ENCODE measurements at places on chromosomes 3 and 15.

DNA sequence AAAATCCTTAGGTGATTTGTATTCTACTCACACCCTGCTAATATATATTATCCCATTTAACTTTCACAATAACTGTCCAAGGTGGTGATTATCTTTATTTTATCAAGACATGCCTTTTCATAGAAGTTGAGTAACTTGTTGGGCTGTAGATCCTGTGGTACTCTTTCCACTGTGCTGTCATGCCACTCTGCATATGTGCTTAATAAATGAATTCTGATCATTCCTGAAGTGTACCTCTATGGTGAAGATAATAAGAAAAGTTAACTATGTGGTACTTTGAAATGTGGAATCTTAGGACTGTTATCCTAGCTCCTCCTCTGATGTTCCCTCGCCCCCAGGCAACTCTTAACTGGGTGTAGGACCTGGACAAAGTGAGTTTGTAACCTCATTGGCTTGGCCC lies 5.2 kb downstream of the SNRK start:
- H3K4me1 ChIP-seq: peaks cover 46% of the 10 kb centered on the region
- H3K36me3 ChIP-seq: no peaks in the 10 kb centered on the region
- no peak overlapping the region for H3K4me3 ChIP-seq

GRCh38 chr15:51307325-51307724 lies 31.1 kb downstream of the CYP19A1 start:
- peaks cover 12% of the 10 kb centered on the region for H3K4me1 ChIP-seq
- no peak for DNase-seq
- no peaks in the 10 kb centered on the region for H3K27me3 ChIP-seq
- H3K36me3 ChIP-seq: no peaks in the 10 kb centered on the region
- no peak overlapping the region for H3K27ac ChIP-seq

GRCh38 chr3:100844063-100844936 lies 135.0 kb downstream of the TFG start:
- no peaks in the 10 kb centered on the region for H3K36me3 ChIP-seq
- DNase-seq: no peak
- H3K4me1 ChIP-seq: peaks cover 16% of the 10 kb centered on the region

DNA sequence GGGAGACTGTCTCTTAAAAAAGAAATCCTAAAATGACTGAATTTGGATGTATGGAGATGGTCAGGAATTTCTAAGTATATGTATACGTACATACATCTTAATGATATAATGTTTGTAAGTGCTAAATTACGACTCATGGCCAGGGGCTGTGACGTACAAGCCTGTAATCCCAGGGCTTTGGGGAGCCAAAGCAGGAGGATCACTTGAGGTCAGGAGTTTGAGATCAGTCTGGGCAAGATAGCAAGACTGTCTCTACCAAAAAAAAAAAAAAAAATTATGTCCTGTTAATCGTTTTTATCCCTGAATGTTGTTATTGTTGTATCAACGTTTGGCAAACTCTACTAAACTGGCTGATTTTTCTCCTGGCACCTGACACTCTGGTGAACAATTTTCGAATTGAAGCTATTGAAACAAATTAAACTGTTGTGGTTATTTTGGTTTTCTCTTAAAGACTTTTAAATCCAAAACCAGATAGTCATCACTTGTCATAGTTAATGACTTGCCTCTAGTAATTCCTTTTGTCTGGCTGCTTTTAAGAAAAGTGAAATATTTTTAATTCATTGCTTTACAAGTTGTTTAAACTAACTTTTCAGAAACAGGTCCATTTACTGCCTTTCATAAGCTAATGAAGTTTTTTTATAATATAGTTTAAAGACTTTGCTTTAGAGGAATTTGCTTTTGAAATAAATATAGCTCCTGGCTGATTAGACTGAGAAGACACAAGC lies 7.0 kb downstream of the MORF4L1 start:
- H3K36me3 ChIP-seq: peaks cover 61% of the 10 kb centered on the region
- no peak for DNase-seq
- no peak overlapping the region for H3K4me3 ChIP-seq

- H3K4me1 ChIP-seq: no peaks in the 10 kb centered on the region
- DNase-seq: no peak
- no peaks in the 10 kb centered on the region for H3K36me3 ChIP-seq
- no peak overlapping the region for H3K4me3 ChIP-seq
- H3K27ac ChIP-seq: no peak overlapping the region
Observed at GRCh38 chr3:81198756-81199155, 562.7 kb downstream of the GBE1 start.

DNA sequence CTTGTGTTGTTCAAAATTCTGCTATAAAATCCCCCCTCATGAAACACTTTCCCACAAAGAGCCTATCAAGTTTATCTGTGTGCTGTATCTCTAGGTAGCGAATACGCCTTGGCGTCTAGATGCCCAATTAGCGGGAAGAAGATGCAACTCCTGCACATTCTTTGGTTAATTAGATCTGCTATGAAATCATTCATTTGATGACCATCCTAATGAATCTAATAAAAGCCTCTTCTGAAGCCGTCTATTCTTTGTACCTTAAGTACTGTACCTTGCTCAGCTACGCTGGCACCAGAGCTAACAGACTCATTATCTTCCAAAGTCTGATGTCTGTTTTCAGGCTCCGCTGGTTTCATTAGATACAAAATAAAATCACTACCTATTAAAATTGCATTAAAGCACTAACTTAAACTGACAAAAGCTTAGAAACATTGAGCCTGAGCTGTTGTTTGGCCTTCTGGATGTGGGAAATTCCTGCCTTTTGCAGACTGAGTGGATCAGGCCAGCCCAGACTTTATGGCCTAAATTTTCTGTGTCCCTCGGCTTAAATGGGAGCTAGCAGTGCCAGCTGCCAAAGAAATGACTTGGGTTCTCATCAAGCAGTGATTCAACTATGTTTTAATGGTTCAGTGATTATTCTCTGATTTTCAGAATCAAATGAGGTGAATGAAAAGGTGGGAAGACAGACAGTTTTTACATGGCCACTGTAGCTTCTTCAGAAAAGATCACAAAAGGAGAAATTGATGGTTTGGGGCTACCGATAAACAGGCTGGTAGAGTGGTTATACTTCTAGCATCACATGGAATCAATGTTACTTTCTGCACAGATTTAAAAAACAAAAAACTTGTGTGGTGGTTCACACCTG lies 28.4 kb upstream of the CHST2 start:
- no peak overlapping the region for H3K4me3 ChIP-seq
- H3K27ac ChIP-seq: no peak overlapping the region
- DNase-seq: no peak
- H3K36me3 ChIP-seq: no peaks in the 10 kb centered on the region
- no peaks in the 10 kb centered on the region for H3K27me3 ChIP-seq
- no peaks in the 10 kb centered on the region for H3K4me1 ChIP-seq

- no peak overlapping the region for H3K4me3 ChIP-seq
- peaks cover 4% of the 10 kb centered on the region for H3K36me3 ChIP-seq
- peaks cover 12% of the 10 kb centered on the region for H3K4me1 ChIP-seq
- DNase-seq: no peak
- no peak overlapping the region for H3K27ac ChIP-seq
Observed at GRCh38 chr3:32316976-32317375, 74.7 kb upstream of the CMTM7 start.

DNA sequence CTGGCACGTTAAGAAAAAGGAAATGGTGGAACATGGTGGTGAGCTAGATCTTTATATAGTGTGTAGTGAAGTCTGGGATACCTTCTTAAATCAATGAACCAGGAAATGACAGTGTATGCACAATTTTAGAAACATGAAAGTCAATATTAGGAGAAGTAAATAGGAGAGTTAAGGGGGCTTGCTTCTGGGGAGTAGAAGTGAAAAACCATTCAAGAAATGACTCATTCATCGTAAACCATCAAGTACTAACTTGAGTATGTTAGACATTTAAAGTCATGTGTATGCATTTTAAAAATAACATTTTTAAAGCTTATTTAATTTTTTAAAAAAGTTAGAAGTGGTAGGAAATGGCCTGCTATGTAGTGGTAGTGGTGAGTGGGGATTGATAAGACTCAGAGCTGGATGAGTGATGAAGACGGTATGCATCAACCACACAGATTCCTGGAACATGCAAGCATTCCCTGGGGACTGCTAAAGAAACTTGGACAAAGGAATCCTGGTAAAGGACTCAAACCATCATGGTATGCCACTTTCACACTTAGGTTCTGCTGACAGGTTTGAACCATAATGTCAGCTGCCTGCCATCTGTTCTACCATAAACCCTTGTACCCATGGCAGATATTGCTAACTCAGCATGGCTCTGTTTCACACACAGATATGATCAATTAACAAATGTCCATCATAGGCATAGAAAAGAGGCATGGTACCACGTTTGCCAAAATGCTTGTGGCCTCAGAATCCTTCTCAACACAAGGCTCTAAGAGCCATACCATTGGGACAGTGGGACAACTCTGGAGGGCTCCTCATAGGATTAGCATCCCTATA lies 28.9 kb upstream of the MITF start:
- H3K36me3 ChIP-seq: peaks cover 6% of the 10 kb centered on the region
- H3K4me1 ChIP-seq: no peaks in the 10 kb centered on the region
- DNase-seq: no peak

GRCh38 chr3:48748754-48749153 lies 31.7 kb upstream of the IP6K2 start:
- no peak for DNase-seq
- H3K4me3 ChIP-seq: no peak overlapping the region
- H3K27ac ChIP-seq: no peak overlapping the region
- peaks cover 65% of the 10 kb centered on the region for H3K36me3 ChIP-seq
- H3K27me3 ChIP-seq: no peaks in the 10 kb centered on the region

DNA sequence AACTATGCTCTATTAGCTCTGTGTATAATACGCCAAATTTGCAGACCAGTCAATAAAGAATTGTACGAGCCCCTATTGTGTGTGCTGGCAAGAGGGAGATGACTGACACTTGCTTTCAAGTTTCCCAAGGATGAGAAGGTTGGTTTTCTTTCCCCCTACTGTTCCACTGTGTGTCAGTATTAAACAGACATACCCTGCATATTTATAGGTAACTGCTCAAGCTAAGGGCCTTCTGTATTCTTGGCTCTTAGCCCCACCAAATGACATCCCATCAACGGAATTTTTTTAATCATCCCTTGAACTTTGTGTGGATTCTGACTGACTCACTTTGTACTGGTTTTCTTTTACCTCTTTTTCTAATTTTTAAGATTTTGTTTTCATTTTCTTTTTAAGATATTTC lies 60.6 kb upstream of the GYG1 start:
- peaks cover 71% of the 10 kb centered on the region for H3K27me3 ChIP-seq
- no peak overlapping the region for H3K4me3 ChIP-seq
- H3K4me1 ChIP-seq: no peaks in the 10 kb centered on the region
- DNase-seq: peak; percentile 4

- DNase-seq: no peak
- no peak overlapping the region for H3K4me3 ChIP-seq
- no peak overlapping the region for H3K27ac ChIP-seq
- no peaks in the 10 kb centered on the region for H3K27me3 ChIP-seq
Observed at GRCh38 chr3:193816656-193817311, 223.8 kb downstream of the OPA1 start.

- peaks cover 30% of the 10 kb centered on the region for H3K27me3 ChIP-seq
- peak; percentile 30 for DNase-seq
- H3K36me3 ChIP-seq: no peaks in the 10 kb centered on the region
- H3K27ac ChIP-seq: no peak overlapping the region
Observed at GRCh38 chr3:112984485-112984884, 6.3 kb upstream of the GTPBP8 start.

DNA sequence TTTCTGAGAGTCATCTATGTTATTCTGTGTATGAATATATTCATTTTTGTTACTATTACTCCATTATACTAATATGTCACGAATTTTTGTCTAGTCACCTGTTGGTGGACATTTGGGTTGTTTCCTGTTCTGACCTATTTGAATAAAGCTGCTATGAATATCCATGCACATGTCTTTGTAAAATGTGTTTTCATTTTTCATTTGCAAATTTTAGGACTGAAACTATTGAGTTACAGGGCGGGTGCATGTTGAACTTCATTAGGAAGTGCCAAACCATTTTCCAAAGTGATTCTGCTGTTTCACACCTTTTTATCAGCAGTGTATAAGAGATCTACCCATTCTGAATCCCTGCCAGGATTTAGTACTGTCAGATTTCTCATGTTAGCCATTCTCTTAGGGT lies 37.7 kb upstream of the IQCF6 start:
- H3K4me3 ChIP-seq: no peak overlapping the region
- DNase-seq: no peak
- no peaks in the 10 kb centered on the region for H3K36me3 ChIP-seq
- peaks cover 25% of the 10 kb centered on the region for H3K27me3 ChIP-seq

DNA sequence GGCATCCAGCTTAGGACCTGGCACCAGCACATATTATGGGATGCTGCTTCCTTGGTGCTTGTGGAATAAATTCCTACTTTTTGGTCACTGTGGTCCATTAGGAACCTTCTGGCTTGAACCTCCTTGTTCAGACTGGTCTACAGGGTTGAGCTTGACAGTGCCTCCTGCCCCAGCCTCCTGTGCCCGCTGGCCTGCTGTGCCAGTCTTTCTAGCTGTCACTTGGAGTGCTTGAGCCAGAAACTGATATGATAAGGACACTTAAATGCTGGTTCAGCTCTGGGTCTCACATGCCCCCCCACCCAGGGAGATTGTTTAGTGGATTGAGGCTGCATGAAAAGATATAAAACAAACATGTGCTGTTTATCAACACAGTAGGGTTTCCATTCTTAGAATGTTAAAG lies 147.8 kb downstream of the SLCO3A1 start:
- H3K27ac ChIP-seq: no peak overlapping the region
- H3K4me3 ChIP-seq: no peak overlapping the region
- no peaks in the 10 kb centered on the region for H3K27me3 ChIP-seq
- DNase-seq: no peak
- no peaks in the 10 kb centered on the region for H3K4me1 ChIP-seq

DNA sequence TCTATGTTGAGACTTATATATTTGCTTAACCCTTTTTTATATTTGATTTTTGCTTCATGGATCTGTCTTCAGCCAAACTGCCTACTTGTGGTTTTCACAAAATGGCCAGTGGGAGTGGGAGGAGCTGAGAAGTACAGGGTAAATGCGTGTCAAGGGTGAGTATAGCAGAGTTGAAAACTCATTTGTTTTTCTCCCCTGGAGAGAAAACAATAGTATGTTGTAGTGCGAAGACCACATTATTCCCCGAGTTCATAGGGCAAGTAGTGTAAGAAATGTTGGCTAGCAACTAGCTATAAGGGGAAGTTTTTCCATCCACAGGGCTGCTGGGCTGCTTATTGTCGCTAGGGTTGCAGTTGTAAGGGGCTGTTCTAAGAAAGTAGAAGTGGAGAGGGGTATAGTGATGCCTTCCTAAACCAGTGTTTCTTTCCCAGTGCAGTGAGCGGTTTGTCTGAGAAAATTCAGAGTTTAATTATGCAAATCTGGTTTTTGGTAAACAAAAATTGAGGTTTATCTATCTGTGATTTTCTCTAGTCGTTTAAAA lies 153.8 kb upstream of the AZI2 start:
- DNase-seq: no peak
- H3K4me1 ChIP-seq: no peaks in the 10 kb centered on the region
- no peaks in the 10 kb centered on the region for H3K36me3 ChIP-seq
- H3K27ac ChIP-seq: no peak overlapping the region

DNA sequence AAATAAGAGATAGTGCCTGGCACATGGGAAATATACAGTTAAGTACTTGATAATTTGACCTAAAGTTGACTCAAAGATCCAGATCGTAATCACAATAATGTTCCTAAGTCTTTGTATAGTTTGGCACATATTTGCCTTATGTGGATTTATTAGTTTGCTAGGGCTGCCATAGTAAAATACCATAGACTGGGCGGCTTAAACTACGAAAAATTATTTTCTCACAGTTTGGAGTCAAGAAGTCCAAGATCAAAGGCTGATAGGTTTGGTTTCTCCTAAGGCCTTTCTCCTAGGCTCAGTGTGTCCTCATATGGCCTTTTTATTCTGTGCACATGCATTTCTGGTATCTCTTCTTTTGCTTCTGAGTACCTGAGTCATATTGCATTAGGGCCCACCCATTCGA lies 453.7 kb downstream of the NAALADL2 start:
- H3K4me1 ChIP-seq: no peaks in the 10 kb centered on the region
- no peak overlapping the region for H3K4me3 ChIP-seq
- H3K36me3 ChIP-seq: no peaks in the 10 kb centered on the region
- no peaks in the 10 kb centered on the region for H3K27me3 ChIP-seq
- no peak overlapping the region for H3K27ac ChIP-seq
- DNase-seq: no peak
